ENCODE measurements at places on chromosomes 3 and 15.

DNA sequence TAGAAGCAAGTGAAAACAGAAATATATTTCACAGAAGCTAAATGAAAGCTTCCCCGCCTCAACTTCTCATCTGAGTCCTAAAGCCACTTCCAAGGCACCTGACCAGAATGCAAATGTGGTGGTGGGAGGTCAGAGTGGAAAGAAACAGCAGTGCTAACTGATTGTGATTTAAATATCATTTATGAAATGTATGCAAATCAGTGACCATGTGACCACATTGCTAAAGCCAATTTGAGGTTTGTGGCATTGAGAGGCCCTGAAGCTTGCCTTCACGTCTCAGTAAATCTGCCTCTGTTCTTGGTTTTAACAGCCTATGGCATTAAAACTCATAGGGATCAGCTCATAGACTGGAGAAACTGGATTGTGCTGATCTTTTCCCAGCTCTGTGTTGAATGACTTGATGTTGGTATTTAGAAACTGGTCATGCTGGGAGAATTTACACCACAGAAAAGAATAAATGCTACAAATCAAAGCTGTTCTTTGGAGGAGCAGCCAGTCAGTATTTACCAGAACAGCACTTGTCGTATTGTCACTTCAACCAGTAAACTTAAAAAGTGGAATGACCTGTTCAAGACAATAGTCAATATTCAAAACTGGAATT, 481.4 kb upstream of the ALCAM start:
- DNase-seq, result no peak

DNA sequence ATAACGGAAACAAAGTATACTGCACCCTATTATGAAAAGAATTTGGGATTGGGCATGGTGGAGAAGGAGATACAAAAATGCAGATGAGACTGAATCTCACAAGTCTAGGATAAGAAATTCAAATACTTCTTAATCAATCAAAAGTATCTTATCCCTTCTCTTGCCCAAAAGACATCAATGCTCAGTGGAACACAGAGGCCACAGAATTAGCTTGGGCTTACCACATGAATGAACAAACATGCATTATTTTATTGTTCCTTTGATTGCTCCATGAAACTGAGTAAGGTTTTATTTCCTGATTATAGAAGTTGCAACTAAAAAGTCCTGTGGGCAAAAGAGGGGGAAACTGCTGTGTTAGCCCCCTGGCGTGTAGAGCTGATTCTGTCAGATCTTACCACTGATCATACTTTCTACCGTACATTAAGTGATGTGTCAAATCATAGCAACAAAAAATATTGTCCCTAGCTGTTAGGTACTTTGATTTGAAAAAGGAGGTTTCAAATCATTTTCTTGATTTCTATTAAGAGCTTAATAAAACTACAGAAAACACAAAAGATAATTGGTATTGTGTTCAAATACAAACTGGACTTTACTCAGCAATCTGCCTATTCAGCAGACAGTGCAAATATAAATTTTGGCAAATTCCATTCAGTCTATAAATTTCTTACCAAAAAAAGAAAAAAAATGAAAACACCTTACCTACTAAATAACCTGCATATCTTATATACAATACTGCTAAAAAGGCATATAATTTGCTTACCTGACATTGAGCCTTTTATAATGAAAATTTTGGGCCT, 7.9 kb upstream of the GASK1A start:
- DNase-seq, result no peak

GRCh38 chr3:162295323-162295983, 798.8 kb downstream of the OTOL1 start:
- DNase-seq, result no peak

- no peak for DNase-seq
These were observed 32.1 kb upstream of the AP4E1 start for GRCh38 chr15:50876260-50876988.

DNA sequence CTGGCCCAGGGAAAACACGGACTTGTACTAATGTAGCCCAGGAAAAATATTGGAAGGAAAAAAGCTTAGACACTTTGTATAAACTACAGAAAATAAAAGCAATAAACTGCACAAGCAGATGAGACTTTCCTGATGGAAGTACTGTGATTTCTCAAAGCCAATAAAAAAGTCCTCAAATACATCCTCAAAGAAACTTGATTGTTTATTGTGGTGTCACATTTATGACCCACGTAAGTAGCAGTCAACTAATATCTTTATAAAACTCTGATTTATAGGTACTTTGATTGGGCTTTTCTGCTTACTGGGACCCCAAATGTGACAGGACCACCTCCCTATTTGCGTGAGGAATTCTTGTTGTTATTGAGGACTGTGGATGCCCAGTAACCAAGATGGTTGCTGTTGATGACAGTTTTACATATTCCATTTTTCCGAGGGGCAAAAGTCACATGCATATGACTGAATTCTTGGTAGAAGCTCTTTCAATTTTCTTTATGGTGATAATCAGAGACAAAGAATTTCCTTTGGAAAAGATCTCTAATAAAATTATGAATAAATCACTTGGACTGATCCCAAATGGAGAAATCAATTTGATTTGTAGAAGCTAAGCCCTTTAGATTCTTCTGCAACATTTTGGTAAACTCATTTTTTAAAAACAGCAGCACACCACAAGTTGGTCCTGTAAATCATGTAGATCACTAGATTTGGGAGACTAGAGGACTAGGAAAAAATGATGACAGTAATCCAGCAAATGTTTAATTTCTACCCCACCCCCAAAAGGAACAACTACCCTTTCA, 159.0 kb upstream of the TSC22D2 start:
- DNase-seq, result no peak

DNA sequence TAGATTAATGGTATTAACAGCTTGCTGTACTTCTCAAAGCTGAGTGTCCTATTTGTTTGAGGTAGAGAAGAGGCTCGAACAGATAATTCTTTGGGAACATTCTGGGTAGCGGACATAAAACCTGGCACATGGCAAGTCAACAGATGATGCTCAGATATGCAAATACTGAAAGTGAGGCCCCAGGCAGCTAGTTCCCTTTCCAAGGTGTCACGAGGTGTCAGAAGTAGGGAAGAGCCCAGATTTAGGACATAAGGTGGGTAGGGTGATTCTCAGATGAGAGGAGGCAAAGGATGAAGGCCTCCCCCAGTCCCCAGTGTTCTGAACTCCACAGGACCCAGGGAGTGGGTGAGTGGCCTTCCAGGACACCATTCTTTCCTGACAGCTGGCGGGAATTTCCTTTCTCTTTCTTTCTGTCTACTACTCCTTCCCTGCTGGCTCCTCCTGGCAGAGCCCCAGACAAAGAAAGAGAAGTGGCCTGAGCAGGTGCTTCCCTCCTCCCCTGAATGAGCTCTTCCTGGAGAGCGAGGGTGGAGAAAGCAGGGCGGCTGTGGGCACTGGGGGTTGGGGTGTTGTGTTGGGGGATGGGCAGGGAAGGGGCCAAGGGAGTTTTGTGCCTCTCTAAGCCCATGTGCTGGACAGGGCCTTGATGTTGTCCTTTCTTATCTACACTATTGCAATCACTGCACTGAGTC, 87.5 kb downstream of the CORO2B start:
- DNase-seq, result no peak

- DNase-seq, result no peak
These were observed 11.5 kb upstream of the MB21D2 start for GRCh38 chr3:192929146-192929545.

GRCh38 chr15:41620536-41621199, 39.5 kb upstream of the MGA start:
- DNase-seq, result no peak

GRCh38 chr15:60421544-60421943, 23.8 kb upstream of the ANXA2 start:
- DNase-seq, result no peak

DNA sequence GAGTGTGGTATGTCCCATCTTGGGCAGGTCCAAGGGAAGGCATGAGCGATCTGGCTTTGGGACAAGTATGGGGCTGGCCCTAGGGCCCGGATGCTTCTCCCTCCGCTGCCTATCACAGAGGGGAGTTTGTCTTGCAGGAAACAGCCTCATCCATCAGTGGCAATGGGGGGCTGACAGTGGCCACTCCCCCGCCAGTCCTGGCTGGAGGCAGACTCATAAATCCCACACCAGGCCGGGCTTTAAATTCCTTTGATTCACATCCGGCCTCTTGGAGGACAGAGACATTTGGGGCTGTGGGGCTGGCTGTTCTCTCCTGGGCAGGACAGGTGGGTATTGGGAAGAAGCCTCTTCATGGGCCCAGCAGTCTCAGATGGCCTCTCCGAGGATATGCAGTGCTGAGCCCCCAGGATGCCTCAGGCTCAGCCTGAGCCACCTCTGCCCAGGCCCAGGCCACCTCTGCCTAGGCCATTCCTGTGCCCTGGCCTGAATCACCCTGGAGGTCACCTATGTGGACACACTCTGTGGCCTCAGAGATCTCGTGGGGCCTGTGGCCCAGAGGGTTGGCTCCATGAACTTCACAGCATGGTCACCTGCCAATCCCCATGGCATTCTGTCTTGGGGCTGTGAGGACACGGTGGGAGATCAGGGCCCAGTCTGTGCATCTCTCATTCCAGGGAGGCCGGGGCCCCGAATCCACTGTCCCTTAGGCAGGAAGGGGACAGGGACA, 84.2 kb upstream of the GOLGA6L4 start:
- no peak for DNase-seq

- peak; percentile 32 for DNase-seq
These were observed 69.8 kb downstream of the HES1 start for GRCh38 chr3:194205675-194206133.

DNA sequence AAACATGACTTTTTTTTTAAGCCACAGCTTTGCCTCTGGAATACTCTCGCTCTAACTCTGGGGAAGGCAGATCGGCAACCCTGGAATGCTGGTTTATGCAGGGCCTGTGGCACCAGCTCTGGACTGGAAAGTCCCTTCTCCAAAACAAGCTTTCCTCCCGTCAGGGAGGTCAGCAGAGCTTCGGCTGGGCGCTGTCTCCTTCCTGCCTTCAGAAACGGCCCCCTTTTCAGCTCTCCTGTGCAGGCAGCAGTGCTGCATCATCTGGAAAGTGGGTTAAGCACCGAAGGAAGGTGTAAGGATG, 42.7 kb upstream of the SKOR1 start:
- no peak for DNase-seq
